NCI-H2107 (cell line): ENCODE measurements at places on chromosomes 13 and 19.

DNA sequence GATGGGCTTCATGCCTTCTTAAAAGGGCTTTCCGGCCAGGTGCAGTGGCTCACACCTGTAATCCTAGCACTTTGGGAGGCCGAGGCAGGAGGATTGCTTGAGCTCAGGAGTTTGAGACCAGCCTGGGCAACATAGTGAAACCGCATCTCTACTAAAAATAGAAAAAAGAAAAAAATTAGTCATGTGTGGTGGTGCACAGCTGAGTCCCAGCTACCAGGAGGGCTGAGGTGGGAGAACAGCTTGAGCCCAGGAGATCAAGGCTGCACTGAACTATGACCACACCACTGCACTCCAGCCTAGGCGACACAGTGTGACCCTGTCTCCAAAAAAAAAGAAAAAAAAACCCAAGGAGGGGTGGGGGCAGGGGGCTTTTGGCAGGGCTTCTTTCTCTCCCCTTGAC is 7.2 kb downstream of the CARS2 start:
- DNase-seq: no peak

GRCh38 chr19:48571378-48572162 is 19.6 kb downstream of the SULT2B1 start:
- no peak for DNase-seq

GRCh38 chr19:17429641-17430113 is 9.8 kb downstream of the MVB12A start:
- DNase-seq: no peak

GRCh38 chr13:85853901-85854663 is 54.9 kb upstream of the SLITRK6 start:
- no peak for DNase-seq

DNA sequence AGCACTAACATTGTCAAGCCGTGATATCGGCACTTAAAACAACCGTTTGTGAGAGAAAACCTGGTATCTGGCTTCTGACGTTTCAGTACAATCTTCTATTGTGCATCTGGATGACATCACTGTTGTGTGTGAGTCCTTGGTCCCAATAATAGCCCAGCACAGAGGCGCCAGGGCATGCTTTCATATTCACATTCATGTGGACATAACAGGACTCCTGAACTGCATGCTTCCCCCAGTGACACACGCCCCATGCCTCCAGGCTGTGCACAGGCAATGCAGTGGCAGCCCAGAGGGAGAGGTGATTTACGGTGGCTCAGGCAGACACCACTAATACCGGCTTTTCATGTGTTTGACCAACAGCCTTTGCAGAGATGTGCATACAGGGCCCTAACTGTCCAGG is 58.1 kb downstream of the MRPL57 start:
- no peak for DNase-seq

- no peak for DNase-seq
Measured at GRCh38 chr13:32403108-32403507, 24.8 kb downstream of the N4BP2L1 start.

GRCh38 chr13:65240773-65241172 is 1989.4 kb downstream of the PCDH9 start:
- no peak for DNase-seq

DNA sequence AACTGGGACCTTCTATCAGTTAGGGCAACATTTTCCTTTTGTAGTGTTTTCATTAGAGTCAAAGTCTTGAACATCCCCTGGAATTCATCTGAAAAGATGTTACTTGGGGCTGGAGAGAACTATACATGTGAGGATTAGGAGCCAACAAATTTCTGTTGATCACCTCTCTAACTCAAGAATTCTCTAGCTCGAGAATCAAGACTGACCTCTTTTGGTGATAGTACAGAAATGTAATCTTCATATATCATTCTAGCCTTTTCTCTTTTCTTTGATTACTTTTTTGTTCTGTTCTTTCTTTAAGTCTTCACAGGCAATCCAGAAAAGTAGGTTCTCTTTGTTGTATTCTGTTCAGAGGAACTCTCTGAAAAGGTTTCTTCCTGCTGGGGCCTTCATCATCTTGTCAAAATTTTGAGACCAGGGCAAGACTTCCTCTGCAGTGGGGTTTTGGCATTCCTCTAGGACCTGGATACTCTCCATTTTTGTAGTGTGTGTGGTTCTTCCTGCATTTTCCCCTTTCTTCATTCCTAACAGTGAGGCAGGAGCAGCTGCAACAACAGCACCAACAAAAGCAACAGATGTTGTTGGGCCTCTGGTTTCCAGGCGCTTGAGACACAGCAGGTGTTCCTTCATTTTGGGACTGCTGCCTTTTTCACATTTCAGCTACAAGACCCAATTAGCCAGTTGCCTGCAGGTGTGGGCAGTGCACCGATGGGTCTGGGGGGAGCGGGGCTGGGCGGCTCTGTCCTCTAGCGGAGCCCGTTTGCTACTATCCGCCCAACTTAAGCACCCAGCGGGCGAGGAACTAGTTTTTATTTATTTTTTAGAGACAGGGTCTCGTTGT is 26.2 kb downstream of the ELF1 start:
- DNase-seq: peak; percentile 35

DNA sequence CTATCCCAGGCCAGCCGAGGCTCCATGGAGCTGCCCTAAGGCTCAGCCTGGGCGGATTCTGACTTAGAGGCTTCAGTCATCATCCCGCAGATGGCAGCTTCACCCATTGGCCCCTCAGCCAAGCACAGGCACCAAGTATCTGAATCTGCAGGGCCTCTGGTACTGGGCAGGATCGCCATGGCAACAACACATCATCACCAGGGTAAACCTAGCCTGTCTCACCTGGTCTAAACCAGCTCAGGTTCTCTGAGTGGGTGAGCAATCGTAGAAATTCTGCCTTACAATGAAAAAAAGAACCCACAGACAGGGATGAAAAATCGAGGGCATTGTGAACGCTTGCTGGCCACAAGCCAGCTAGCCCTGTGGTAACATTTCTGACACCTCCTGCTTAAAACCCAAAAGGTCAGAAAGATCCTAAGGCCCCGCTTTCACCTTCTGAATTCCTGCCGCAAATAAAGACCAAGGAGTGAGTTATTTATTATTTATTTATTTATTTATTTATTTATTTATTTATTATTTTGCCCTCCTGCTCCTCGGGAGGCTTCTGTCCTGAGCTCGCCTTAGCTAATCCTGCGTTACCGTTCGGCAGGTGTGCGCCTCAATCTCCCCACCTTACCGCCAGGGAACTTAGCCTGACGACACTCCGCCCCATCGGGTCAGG is 12.0 kb upstream of the CEACAM21 start:
- no peak for DNase-seq

- no peak for DNase-seq
Measured at GRCh38 chr19:35120492-35120891, 4.9 kb downstream of the FXYD3 start.

DNA sequence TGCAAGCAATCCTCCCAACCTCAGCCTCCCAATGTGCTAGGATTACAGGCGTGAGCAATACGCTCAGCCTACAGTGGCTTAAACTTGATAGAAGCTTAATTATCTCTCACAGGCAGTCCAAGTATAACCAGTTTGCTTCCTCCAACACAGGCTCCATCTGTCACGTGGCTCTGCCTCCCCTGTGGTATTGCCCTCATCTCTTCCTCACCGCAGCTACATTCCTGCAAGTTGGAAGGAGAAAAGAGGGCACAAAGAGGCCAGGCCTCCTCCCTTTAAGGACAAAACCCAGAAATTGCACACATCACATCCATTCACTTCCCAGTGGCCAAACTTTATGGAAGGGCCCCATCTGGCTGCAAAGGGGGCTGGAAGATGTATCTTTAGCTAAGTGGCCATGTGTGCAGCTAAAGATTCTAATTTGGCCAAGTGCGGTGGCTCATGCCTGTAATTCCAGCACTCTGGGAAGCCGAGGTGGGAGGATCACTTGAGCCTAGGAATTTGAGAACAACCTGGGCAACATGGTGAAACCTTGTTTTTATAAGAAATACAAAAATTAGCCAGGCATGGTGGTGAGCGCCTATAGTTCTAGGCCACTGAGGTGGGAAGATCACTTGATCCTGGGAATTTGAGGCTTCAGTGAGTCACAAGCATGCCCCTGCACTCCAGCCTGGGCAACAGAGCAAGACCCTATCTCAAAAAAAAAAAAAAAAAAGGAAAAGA is 3.1 kb upstream of the SDHAF1 start:
- no peak for DNase-seq

- no peak for DNase-seq
Measured at GRCh38 chr13:113627136-113627535, 30.9 kb downstream of the ATP4B start.

DNA sequence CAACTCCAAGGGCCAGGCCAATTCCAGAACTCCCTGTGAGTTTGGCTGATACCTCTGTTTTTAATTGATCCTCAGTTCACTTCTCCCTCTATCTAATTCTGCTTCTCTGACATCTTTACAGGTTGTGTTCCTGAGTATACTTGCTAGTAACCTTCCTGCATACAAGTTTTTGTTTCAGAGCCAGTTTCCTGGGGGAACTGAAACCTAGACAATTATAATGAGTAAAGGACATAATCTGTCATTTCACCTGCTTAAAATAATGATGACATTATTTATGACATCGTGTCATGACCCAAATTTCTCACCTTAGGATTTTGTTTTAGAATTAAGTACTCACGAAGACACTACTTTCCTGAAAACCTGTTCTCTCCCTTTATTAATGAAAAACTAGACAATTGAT is 12.5 kb upstream of the MYCBP2 start:
- no peak for DNase-seq

- DNase-seq: no peak
Measured at GRCh38 chr19:16949496-16950023, 60.8 kb downstream of the F2RL3 start.

GRCh38 chr13:48654511-48654910 is 782 bp downstream of the CYSLTR2 start:
- DNase-seq: no peak

DNA sequence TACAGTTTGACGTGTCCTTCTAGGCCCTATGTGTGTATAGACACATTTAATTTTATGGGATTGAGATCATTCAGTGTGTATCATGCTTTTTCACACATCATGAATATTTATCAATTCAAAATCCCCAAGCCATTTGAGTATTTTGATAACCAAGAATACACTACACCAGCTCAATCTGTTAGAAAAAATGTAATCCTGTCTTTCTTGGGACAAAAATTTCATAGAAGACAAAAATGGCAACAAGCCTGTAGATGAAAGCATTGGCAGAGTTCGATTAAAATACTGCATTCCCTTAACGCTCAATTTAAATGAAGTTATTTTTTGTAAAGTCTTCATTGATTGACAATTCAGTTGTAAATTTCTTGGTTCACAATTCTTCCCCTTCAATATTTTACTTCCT is 41.9 kb downstream of the WDR87 start:
- DNase-seq: no peak

- no peak for DNase-seq
Measured at GRCh38 chr13:105471673-105472072, 1063.8 kb downstream of the EFNB2 start.

DNA sequence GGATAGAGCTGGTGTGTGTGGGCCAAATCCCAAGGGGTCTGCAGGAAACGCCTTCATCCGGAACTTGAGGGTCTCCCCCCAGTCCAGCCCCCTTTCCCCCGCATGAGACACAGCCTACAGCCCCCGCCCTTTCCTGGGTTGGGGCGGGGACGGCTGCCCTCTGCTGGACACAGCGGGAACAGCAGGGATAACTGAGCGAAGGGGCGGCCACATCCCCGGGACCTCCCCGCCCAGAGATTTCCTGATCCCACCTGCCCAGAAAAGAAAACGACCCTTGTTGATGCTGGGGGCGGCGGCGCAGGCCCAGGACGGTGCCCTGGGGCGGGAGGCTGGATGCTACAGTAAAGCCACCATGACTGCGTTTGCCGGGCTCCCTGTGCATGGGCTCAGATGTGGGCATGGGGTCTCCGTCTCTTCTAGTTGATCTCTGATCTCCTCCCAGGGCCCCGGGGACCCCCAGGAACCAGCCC is 14.2 kb downstream of the ONECUT3 start:
- no peak for DNase-seq

DNA sequence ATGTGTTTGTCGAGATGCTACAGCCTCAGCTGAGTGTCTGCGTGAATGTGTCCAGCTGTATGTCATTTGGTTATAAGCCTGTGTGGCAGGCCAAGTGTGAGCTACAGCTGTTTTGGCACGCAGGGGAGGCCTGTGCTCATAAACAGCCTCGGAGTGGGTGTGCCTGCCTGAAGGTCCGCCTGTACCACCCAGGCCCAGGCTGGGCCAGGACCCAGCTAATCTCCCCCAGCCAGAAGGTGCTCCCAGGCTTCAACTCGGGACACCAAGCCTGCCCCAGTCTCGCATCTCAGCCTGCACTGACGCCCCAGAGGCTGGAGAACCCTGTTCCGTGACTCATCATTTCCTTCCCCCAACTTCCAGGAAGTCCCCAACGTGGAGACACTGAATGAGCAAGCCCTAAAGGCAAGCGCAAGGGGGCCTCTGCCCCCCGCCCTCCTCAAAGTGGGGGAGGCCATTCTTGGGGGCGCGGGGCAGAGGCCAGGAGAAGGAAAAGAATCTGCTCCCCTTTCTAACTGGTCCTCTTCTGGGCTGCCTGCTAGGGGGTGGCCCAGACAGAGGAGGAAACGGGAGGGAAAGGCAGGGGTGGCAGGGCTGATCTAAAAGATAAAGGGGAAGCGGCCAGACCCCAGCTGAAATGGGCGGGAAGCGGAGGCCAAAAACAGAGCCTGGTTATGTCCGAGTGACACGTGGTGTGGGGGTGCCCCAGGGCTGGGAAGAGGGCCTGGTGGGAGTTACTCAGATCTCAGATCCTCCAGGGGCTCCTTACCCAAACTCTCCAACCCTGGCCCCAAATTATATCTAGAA is 2.0 kb downstream of the SLC1A5 start:
- DNase-seq: no peak

DNA sequence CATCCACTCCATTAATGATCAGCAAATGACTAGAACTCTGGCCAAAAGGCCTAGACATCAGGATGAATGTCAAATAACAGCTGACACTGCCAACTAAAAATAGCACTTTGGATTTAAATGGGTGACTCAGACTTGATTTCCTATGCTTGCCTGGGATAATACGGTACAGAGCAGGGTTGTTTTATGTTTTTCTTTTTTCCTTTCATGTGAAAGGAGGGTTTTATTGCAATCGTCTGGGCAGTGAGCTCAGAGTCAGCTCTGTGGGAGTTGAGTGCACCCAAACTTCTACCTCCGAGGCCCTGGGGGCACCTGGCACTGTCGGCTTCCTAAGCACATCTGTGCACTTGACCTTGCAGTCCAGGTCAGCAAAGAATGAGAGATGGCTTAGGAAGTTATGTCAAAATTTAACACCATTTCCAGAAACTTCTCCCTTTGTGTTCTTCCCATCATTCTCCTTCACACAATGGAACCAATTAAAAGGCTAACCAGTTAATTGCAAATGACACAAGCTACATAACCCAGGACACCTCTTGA is 134.1 kb downstream of the LACC1 start:
- DNase-seq: no peak

- no peak for DNase-seq
Measured at GRCh38 chr13:29835280-29836061, 14.9 kb downstream of the UBL3 start.

DNA sequence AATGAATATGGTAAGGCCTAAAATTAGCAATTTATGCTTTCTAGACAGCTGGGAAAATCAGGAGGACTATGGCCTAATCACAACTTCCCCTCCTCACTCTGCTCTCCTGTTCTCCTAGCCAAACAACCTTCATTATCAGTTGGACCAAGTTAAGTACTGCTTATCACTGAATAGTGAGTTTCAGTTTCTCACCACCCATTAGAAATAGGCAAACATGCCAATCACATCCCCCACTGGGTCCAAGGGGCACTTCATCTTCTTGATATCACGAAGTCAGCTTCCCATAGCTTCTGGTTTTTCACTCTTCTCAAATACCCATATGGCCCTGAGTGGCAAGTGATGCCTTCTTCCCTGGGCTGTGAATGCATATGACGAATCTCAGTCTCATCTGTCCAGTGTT is 689.6 kb downstream of the SLITRK5 start:
- no peak for DNase-seq
